ENCODE measurements at places on chromosomes 12 and 14. TPM values are rescaled to one million over a fixed set of nuclear protein-coding genes. Genes with fewer than 3 reads are reported as not detected.

Gene ACTR10
- 77.2 TPM for total RNA-seq

Gene ERBB3
- total RNA-seq: 2.9 TPM

Gene SUOX
- total RNA-seq: 27.9 TPM

Gene ANAPC7
- 31.8 TPM for total RNA-seq

Gene C12orf50
- total RNA-seq: not detected

Gene KRT80
- not detected for total RNA-seq

Gene ASCL1
- total RNA-seq: not detected

Gene GPRC5D
- not detected for total RNA-seq

Gene RHEBL1
- total RNA-seq: 0.32 TPM

Gene TMEM132C
- 1.0 TPM for total RNA-seq

Gene ARPC3
- 82.3 TPM for total RNA-seq

Gene CIDEB
- total RNA-seq: 3.9 TPM

Gene BIN2
- total RNA-seq: 1.7 TPM

Gene ATG101
- total RNA-seq: 26.5 TPM

Gene ARHGEF25
- 11.9 TPM for total RNA-seq

Gene ETNK1
- total RNA-seq: 19.0 TPM

Gene GPD1
- total RNA-seq: 33.9 TPM

Gene KNTC1
- total RNA-seq: 3.5 TPM

Gene CPSF2
- total RNA-seq: 38.7 TPM

Gene COL2A1
- total RNA-seq: 0.25 TPM

Gene ZNF891
- 1.0 TPM for total RNA-seq

Gene OLR1
- 0.64 TPM for total RNA-seq

Gene ADSS1
- 226 TPM for total RNA-seq

Measured in left ventricle myocardium superior (tissue), 1 donor.